ENCODE measurements at places on chromosomes 3 and 15. TPM values are rescaled to one million over a fixed set of nuclear protein-coding genes. Genes with fewer than 3 reads are reported as not detected.

ANKUB1 gene
- total RNA-seq, result not detected

NUP210 gene
- 23.8 TPM for total RNA-seq

NTRK3 gene
- total RNA-seq, result 1.5 TPM

KNG1 gene
- 1.0 TPM for total RNA-seq

FXR1 gene
- total RNA-seq, result 80.3 TPM

DUOXA2 gene
- total RNA-seq, result 48.5 TPM

CHRNA3 gene
- 3.5 TPM for total RNA-seq

CLDN1 gene
- total RNA-seq, result 2.4 TPM

WDR82 gene
- total RNA-seq, result 65.7 TPM

PIK3R4 gene
- 21.7 TPM for total RNA-seq

FLNB gene
- 362 TPM for total RNA-seq

DUOX1 gene
- 0.96 TPM for total RNA-seq

IGF1R gene
- 37.0 TPM for total RNA-seq

PXK gene
- 11.4 TPM for total RNA-seq

GOLGA6L10 gene
- 1.8 TPM for total RNA-seq

CCR8 gene
- 0.29 TPM for total RNA-seq

CD200R1 gene
- 0.84 TPM for total RNA-seq

NANOGP8 gene
- total RNA-seq, result not detected

CLDN16 gene
- not detected for total RNA-seq

IL1RAP gene
- 3.9 TPM for total RNA-seq

LRRC2 gene
- 0.44 TPM for total RNA-seq

RLBP1 gene
- not detected for total RNA-seq

CCNB2 gene
- 22.7 TPM for total RNA-seq

CHRNA7 gene
- total RNA-seq, result 5.2 TPM

CAMP gene
- total RNA-seq, result not detected

ESYT3 gene
- 1.2 TPM for total RNA-seq

SLC24A5 gene
- total RNA-seq, result not detected

CFAP100 gene
- total RNA-seq, result not detected

GAP43 gene
- total RNA-seq, result 1.8 TPM

FILIP1L gene
- 29.0 TPM for total RNA-seq

PLSCR4 gene
- total RNA-seq, result 54.8 TPM

PLA2G4D gene
- 0.27 TPM for total RNA-seq

TIMP4 gene
- total RNA-seq, result 2.0 TPM

RETNLB gene
- 101 TPM for total RNA-seq

KLHL40 gene
- total RNA-seq, result not detected

LRTM1 gene
- total RNA-seq, result not detected

ZCWPW2 gene
- total RNA-seq, result 1.0 TPM

TM2D3 gene
- 33.7 TPM for total RNA-seq

GASK1A gene
- 1.3 TPM for total RNA-seq

ARPC4 gene
- 228 TPM for total RNA-seq

STXBP5L gene
- total RNA-seq, result 0.74 TPM

ATOSA gene
- total RNA-seq, result 34.5 TPM

FAH gene
- total RNA-seq, result 39.8 TPM

EPHB1 gene
- 0.40 TPM for total RNA-seq

TOPAZ1 gene
- total RNA-seq, result not detected

TRH gene
- total RNA-seq, result not detected

RARRES1 gene
- total RNA-seq, result 79.5 TPM

FSD2 gene
- total RNA-seq, result not detected

FRMD5 gene
- total RNA-seq, result 2.9 TPM

Data from colonic mucosa (tissue), 4 donors.